Adrenal gland (tissue), 19 donors: ENCODE measurements at places on chromosomes 7 and 10. TPM values are rescaled to one million over a fixed set of nuclear protein-coding genes. Genes with fewer than 3 reads are reported as not detected.

MSMB gene
- not detected for polyA plus RNA-seq

FRMPD2 gene
- not detected for polyA plus RNA-seq

TAS2R3 gene
- polyA plus RNA-seq: not detected

ARHGAP22 gene
- 11.6 TPM for polyA plus RNA-seq

OR2A12 gene
- polyA plus RNA-seq: not detected

ADAM12 gene
- 0.16 TPM for polyA plus RNA-seq

SHH gene
- polyA plus RNA-seq: 7.0 TPM

LIPM gene
- polyA plus RNA-seq: not detected

ZNF239 gene
- polyA plus RNA-seq: 3.3 TPM

CHAT gene
- not detected for polyA plus RNA-seq

RSPH10B2 gene
- polyA plus RNA-seq: 0.64 TPM

PRSS2 gene
- not detected for polyA plus RNA-seq

CDC14C gene
- polyA plus RNA-seq: not detected

TSC22D4 gene
- 73.6 TPM for polyA plus RNA-seq
